ENCODE measurements at places on chromosomes 12 and 14.

- no peak for DNase-seq
Measured at GRCh38 chr12:38124247-38125012, 192.1 kb upstream of the ALG10B start.

GRCh38 chr12:48037267-48037915 is 33.1 kb upstream of the COL2A1 start:
- no peak for DNase-seq

DNA sequence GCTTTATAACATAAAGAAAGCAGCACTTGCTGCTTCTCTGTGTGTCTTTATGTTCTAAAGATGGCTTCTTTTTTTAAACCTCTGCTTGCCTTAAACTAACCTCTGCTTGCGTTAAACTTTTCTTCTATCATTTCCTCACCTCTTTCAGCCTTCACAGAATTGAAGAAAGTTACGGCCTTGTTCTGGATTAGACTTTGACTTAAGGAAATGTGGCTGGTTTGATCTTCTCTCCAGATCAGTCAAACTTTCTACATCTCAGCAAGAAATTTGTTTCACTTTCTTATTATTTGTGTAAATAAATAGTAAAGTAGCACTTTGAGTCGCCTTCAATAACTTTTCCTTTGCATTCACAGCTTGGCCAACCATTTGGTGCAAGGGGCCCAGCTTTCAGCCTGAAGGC is 64.2 kb downstream of the CMAS start:
- no peak for DNase-seq

GRCh38 chr12:121769831-121770301 is 23.6 kb downstream of the RHOF start:
- DNase-seq = no peak

- no peak for DNase-seq
Measured at GRCh38 chr14:71202881-71203280, 295.6 kb downstream of the PCNX1 start.

DNA sequence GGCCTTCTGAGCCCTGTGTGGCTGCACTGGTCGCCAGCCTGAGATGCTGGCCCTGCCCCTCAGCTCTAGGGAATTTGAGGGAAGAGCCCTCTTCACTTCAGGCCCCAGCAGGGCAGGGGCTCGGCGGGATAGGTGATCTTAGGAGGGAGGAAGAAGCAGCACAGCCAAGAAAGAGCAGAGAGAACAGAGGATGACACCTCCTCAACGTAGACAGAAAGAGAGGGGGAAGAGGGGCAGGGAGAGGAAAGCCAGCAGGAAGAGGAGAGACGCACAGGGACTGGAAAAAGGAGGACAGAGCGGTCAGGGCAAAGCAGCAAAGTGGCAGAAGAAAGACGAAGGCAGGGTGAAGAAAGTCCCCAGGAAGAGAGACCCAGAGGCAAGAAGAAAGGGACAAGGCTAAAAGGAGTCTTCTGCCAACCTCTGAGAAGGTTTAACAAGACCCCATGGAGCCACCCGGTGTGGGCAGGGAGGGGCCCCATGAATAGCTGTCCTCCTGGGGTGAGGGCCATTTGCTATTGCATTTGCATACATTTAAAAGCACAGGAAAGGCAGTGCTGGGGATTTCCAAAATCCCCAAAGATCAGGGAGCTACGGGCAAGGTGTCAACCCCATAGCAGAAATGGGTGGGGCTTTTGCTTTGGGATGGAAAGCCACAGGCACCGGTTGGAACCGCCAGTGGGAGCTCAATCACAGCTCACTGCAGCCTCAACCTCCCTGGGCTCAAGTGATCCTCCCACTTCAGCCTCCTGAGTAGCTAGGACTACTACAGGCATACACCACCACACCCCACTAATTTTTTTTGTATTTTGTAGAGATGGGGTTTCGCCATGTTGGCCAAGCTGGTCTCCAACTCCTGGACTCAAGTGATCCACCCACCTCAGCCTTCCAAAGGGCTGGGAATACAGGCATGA is 22.7 kb downstream of the CMKLR1 start:
- DNase-seq = no peak

- no peak for DNase-seq
Measured at GRCh38 chr14:103273745-103274615, 60.1 kb upstream of the EIF5 start.

DNA sequence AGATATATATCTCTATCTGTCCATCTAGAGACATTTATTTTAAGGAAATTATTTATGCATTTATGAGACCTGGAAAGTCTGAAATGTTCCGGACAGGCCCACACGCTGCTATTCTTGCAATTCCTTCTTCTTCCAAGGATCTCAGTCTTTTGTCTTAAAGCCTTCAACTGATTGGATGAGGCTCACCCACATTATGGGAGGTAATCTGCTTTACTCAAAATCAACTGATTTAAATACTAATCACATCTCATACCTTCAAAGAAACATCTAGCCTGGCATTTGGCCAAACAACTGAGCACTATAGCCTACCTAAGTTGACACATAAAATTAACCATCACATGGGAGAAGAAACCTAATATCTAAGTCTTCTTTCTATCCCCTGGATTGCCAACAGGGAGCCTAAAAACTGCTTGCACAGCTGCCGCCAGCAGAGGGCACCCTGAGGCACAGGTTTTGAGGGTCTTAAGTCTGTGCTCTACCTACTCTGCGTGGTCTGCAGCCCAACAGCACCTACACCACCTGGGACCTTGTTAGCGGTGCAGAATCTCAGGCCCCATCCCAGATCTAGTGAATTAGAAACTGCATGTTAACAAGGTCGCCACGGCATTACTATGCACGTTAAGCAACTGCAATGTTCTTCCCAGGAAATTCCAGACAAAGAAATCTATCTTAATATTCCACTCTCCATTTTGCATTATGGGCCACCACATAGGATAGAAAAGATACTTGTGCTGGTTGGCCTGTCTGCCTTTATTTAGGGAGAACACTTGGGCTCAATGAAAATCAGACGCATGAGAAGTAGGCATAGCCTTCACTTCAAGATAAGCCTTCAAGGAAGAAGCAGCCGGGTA is 249.7 kb downstream of the FOXG1 start:
- DNase-seq = no peak

DNA sequence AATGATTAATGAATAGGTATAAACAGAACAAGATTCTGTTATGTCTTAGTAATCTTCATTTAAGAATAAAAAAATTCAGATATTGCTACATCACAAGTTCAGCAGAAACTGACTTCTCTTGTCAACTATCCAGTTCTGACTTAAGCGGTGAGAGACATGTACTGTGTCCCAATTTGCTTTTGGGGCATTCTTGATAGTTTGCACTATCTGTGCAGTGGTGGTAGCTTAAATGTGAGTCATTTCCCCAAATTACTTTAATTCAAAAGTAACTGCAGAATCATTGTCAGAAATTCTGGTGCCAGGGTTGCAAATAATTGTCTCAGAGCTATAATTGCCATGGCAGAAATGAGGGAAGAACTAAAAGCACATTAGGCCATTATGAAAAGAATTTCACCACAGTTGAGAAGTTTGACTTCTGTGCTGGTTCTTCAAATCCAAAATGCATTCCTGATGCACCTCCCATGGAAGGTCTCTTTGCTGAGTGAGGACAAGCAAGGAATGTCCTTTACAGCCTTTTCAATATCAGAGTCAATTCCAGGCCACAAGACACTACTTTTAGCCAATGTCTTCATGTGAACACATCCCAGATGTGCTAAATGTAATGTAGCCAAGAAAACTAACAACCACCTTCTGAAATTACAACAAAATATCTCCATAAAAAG is 304.7 kb downstream of the SSPN start:
- no peak for DNase-seq

- DNase-seq = no peak
Measured at GRCh38 chr12:46475972-46476645, 103.5 kb upstream of the SLC38A2 start.

DNA sequence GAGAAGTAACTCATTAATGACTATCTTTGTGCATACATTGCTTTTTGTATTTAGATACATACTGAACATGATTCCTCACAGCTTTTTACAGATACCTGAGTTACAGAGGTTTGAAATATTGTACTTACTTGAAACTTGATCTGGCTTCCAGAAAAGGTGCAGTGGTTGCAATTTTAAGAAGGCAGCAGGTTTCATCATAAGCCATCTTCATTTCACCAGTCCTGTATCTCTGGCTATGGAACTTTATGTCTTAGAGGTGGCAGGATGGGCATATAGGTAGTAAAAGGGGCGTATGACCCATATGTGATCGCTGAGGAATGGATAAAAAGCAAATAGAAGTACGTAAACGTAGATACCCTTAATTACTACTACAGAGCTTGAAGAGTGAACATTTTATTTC is 13.7 kb downstream of the ZBTB1 start:
- DNase-seq = no peak

GRCh38 chr14:64952598-64953309 is 10.2 kb upstream of the GPX2 start:
- DNase-seq = no peak

DNA sequence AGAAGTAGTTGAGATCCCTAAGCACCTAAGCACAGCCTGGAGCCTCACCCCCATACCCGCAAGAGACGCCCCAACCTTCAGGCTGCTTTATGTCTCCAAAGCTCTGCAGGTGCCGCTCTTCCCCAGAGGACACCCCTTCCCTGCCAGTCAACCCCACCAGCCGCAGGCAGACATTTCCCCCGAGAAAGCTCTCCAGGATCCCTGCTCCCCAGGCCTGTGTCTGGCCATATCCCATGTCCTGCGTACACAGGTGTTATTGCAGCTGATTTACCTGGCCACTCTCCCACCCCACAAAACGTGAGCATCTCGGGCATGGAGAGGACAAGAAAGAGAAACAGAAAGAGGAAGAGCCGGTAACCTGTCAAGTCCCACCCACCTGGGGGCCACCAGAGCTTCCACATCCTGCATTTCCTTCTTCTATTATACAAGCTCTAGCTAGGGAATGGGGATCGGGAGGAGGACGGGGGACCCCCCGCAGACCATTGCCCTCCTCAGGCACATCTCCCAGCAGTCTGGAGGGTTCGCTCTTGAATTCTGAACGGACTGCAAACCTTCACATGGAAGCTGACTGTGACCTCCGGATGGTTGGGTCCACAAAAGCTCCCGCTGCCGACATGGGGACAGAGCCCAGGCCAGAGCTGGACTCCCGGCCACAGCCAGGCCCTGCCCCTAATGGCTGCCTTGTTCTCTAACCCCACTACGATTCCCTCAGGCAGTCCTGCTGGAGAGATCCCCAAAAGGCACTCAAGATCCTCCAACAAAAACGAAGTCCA is 17.6 kb downstream of the CCDC88C start:
- DNase-seq = peak; percentile 38

DNA sequence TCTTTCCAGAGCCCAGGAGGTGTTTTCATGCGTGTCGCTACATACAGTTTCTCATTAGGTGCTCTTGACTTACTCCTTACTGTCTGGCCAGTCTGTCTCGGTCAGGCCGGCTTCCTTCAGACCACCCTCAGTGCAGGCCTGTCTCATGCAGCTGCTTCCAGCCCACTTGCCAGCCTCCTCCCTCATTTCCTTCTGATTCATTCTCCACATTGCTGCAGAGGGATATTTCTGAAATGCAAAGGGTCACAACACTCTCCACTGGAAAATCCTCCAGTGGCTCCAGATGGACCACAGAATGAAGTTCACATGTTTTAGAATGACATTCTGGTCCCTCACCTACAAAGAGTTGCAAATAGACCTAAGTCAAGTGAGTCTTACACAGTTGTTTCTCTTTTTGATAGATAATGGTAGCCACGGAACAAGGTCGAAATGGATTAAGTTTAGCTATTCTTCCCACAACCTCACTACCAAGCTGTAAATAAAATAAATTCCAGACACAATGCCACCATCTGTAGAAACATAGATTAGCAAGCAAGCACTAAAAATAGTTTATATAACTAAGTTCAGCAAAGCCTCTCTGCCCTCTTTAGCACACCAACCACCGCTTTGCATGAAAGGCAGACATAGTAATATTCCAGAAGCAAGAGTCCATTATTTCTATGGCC is 146.9 kb downstream of the ESR2 start:
- DNase-seq = no peak

DNA sequence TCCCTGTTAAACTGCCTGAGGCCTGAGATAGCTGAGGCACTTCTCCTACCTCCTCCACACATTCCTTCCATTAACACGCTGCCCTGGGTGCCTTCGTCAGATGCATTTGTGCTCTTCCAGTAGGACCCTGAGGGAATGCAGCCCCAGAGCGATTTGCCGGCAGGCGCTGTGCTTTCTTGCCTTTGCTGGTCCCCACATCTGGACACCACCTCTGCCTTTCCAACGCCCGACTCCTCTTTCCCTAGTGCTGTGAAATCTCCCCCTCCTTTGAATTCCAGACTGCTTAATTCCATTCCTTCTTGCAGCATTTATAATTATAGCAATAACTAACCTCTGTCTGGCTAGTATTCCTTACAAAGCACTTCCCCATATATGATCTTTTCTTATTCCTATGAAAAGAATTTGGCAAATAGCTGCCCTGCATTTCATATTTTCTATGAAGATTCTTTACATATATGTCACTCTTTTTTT is 88.4 kb downstream of the C12orf75 start:
- DNase-seq = no peak

- DNase-seq = no peak
Measured at GRCh38 chr14:59213368-59214315, 25.2 kb downstream of the DAAM1 start.

GRCh38 chr12:124125203-124125871 is 152.3 kb downstream of the ZNF664 start:
- DNase-seq = no peak

DNA sequence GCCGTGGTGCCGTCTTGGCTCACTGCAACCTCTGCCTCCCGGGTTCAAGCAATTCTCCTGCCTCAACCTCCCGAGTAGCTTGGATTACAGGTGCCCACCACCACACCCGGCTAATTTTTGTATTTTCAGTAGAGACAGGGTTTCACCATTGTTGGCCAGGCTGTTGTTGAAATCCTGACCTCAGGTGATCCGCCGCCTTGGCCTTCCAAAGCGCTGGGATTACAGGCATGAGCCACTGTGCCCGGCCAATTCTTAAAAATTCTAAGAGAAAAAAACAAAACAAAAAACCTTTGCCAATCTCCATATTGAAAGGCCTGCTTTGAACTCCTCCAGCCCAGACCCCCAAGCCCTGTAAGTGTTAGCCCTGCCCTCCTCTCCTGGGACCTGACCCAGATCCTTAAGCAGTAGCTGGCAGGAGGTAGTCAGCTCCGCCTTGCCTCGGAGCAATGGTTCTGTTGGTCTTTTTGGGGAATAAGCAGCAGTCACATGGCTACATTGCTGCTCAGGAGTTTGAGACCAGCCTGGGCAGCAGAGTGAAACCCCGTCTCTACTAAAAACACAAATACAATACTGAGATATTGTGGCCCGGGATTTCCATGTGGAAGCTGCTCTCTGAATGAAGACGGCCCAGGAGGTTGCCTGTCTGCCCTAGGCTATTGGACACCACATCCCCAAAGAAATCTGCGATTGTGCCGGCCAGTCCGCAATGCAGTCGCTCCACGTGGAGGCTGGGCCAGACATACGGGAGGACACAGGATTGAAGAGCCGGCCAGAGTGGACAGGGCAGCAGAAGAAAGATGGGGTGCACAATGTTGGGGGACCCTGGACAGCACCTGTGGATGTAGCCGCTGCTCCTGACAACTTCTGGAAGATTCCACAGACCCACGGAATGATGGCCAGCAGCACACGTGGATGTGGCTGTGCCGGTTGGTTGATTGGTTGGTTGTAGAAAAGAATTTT is 28.8 kb upstream of the BEGAIN start:
- DNase-seq = no peak

- DNase-seq = no peak
Measured at GRCh38 chr14:95389471-95390011, 69.8 kb upstream of the CLMN start.
